AG04450 (cell line): ENCODE measurements at places on chromosomes 3 and 15.

DNA sequence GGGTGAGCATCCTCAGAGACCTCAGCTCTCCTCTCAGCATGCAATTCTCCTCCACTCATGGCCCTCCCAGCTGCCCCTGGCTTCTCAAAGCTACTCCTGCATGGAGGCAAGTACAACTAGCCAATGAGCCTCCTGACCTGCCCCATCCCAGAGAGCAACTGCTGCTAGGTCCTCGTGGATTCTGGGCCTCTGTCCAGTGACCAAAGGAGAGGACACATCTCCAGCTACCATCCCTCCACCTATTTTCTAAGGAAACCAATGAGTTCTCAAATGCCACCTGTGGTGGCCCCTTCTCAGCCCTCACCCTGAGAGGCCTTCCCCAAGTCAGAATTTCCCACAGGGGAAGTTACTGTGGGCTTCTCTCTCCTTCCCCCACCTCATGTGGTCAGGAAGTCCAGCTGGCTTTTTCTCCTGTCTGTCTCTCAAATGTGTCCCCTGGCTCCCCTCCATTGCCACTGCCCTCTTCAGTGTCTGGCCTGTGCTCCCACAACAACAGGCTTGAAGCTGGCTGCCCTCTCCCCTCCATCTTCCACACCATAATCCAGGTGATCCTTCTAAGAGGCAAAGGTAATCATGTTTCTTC lies 43.0 kb downstream of the LIPC start:
- DNase-seq = no peak

DNA sequence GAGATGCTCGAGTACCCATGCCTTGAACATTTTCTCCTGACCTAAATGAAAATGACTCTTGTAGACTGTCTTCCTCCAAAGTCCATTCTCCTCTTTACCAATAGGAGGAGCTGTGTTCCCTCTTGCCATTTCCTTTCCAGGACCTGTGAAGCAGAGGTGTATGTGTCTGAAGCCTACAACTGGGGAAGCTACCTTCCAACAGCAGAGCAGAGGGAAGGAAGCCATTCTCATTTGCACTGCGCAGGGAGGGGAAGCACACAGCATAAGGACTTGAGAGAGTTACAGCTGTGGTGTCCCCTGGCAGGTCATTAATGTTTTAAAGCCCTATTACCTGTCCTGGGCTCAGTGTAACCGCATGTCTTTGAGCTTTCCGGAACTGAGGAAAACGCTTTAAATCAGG lies 38.7 kb downstream of the HSPBAP1 start:
- DNase-seq = no peak

- DNase-seq = no peak
Measured at GRCh38 chr3:49534581-49535441, 19.5 kb upstream of the BSN start.

DNA sequence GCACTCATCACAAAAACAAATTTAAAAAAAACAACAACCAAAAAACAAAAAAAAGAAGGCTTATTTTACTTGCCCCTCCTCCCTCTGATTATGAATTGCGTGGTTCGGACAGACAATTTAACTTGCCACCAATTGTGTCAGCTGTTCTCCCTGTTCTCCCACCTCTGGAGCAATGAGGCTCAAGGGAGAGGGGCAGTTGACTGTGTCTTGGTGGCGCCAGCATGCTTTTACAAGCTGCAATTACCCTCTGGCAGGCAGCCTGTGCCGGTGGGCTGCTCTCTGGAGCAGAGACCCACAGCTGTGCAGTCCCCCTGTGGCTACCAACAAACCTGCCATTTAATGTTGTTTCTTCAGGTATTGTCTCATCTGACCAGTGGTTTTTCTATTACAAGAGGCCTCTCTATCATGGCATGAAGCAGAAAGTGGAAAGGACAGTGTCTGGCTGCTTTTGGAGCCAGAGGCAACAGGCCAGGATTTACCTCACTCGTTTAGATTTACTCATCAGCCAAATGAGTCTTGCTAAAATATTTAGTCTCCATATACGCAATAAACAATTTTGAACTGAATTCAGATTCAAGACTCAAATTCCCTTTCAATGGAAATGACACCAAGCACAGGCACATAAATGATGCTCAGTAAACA lies 192.0 kb upstream of the TPRG1 start:
- no peak for DNase-seq

DNA sequence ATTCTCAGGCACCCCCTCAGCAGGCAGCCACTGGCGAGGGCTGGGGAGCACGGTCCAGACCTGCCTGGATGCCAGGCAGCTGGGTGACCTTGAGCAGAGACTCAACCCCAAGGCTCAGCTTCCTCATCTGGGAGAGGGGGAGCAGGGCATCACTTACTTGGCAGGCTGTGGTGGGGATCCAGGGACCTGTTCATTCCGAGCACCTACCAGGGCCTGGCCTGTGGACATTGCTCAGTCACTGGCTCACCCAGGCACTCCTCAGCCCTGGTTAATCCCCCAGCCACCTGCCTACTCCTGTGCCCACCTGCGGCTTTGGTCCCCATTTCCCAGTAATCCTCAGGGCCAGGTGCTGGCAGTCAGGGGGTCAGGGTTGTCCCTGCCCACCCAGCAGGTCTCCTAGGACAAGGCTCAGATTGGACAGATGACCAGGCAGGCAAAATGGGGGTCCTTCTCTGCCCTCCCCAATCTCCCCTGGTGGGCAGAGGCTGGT lies 9.3 kb upstream of the RPL29 start:
- DNase-seq = no peak

DNA sequence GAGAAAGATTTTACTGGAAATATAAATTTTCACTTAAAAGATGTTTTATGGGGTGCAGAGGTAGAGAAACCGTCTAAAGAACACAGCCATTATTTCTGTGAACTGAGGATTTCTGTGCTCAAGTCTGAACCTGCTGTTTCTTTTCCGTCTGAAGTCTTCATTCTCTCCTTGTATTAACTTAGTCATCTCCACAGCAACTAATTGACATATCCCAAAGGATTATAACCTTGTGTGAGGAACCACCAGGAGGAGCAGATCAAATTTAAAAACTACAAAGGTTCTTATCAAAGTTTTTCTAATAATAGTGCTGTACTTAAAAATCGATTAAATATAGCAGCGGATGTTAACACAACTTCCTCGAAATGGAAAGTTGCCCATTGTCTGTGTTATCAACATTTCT lies 31.1 kb upstream of the ICE2 start:
- no peak for DNase-seq

DNA sequence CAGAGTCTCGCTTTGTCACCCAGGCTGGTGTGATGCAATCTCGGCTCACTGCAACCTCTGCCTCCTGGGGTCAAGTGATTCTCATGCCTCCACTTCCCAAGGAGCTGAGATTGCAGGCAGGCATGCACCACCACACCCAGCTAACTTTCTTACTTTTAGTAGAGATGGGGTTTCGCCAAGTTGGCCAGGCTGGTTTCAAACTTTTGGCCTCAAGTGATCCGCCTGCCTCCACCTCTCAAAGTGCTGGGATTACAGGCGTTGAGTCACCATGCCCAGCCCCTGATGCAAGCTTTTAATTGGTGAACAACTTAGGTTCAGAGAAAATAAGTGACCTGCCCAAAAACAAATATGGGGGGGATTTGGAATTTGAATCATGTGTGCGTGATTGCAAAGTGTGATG lies 246.2 kb downstream of the LRTM1 start:
- no peak for DNase-seq

GRCh38 chr3:50320853-50321335 lies 1.7 kb downstream of the HYAL2 start:
- no peak for DNase-seq
